Nephron progenitor cell (in vitro differentiated cells): ENCODE measurements at places on chromosomes 3 and 15.

GRCh38 chr3:47578119-47578632 lies 489 bp downstream of the CSPG5 start:
- peak; percentile 57 for DNase-seq

DNA sequence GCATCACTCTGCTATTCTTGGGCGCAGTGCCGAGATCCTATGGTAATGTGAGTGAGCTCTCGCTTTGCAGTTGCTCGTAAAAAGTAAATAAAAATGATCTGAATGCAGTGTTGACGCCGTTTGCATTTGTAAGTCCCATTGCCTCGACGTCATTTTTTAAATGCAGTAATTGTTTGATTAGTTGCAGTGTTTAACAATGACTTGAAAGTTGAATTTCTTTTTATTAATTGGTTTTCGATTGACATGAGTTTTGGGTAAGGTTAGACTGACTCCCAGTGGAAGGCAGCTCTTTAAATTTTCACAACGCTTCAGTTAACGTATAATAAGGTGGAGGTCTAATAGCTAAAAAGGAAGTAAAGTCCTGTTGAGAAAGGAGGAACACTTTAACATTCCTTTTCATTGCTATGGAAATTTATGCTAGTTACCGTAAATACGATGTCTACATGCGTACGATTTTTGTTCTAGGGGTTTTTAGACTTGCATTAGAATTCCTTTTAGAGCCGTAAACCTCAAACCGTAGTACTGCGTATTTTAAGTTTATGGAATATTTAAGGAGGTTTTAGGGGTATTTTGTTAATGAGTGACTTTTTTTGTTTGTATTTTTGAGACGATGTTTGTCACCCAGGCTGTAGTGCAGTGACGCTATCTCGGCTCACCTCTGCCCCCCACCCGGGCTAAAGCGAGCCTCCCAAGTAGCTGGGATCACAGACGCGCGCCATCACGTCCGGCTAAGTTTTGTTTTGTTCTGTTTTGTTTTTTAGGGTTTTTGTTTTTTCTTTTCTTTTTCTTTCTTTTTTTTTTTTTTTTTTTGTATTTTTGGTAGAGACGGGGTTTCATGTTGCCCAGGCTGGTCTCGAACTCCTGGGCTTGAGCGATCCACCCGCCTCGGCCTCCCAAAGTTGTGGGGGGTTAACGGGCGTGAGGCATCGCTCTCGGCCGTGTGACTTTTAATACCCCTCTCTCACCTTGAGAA lies 1.4 kb downstream of the MORF4L1 start:
- DNase-seq: no peak

DNA sequence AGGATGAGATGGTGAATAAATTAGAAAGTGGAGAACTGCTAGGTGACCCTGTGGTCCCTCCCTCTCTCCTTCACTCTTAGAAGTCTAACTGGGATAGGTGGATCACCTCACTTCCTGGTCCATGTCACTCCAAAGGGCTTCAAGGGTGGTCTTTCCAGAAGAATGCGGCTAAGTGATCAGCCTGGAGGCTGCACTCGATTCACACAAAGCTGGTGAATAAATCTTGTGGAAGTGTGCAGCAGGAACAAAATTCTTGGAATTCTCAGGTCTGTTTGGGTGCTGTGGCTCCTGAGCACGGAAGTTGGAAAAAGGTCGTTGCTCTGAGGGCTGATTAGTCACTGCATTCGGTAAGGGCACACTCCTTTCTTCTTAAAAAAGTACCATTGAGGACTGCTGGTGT lies 46.3 kb downstream of the GASK1A start:
- no peak for DNase-seq

GRCh38 chr3:195094191-195094921 lies 176.6 kb downstream of the XXYLT1 start:
- DNase-seq: no peak

- peak; percentile 54 for DNase-seq
These were observed 6.9 kb downstream of the NIPA2 start for GRCh38 chr15:22845289-22845900.

GRCh38 chr3:178205740-178206139 lies 330.5 kb upstream of the KCNMB2 start:
- DNase-seq: no peak

DNA sequence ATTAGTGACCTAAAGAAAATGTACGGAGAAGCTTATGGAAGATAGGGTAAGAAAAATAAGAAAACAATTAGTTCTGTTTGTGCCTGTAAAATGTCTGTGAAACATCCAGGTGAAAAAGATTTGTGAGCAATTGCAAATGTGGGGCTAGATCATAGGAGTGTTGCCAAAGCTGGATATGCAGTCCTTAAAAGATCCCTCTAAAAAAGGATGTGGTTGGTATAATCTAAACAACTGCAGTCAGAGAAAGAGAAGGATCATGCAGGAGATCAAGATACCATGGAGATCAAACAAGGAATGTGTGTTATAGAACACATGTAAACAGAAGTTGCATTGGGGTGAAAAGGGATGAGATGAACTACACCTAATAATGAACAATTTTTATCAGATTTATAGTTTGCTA lies 116.8 kb downstream of the ALCAM start:
- no peak for DNase-seq

DNA sequence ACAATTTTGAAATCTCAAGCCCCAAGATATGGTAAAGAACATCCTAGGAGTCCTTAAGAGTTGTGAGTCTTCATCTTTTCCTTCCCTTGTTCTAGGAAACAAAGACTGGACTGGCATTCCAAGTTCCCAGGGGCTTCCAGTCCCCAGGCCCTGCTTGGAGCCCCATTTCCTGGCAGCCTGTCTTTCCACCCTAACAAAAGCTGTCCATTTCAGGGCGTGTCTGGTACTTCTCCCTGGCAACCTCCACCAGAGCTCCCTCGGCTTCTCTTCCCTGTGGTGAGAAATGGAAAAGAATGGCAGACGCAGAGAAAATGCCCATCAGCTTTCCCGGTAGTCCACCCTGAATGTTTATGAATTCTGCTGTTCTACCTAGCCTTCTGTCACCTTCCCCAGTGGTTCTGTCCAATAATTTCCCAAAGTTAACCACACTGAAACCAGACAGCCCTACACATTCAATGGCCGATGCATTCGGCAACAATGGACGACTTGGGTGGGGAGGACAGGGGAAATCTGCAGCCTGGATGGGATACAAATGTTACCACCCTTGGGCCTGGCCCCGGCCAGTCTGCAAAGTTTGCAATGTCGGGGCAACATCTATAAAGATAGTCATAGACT lies 6.8 kb downstream of the RAB6B start:
- DNase-seq: no peak

GRCh38 chr3:10273702-10274305 lies 18.9 kb downstream of the GHRL start:
- no peak for DNase-seq

- no peak for DNase-seq
These were observed 22.7 kb upstream of the IGF2BP2 start for GRCh38 chr3:185847506-185847905.
